ENCODE measurements at places on chromosomes 12 and 14.

- no peak for DNase-seq
Measured at GRCh38 chr12:125071456-125071855, 6.2 kb downstream of the AACS start.

- DNase-seq, result no peak
Measured at GRCh38 chr14:34409721-34410120, 52.3 kb downstream of the SPTSSA start.

- no peak for DNase-seq
Measured at GRCh38 chr12:113829212-113829611, 136.9 kb downstream of the RBM19 start.

GRCh38 chr12:25670076-25671055 is 117.3 kb upstream of the LMNTD1 start:
- DNase-seq, result peak; percentile 13

- no peak for DNase-seq
Measured at GRCh38 chr12:22234561-22234960, 99.9 kb downstream of the ST8SIA1 start.

DNA sequence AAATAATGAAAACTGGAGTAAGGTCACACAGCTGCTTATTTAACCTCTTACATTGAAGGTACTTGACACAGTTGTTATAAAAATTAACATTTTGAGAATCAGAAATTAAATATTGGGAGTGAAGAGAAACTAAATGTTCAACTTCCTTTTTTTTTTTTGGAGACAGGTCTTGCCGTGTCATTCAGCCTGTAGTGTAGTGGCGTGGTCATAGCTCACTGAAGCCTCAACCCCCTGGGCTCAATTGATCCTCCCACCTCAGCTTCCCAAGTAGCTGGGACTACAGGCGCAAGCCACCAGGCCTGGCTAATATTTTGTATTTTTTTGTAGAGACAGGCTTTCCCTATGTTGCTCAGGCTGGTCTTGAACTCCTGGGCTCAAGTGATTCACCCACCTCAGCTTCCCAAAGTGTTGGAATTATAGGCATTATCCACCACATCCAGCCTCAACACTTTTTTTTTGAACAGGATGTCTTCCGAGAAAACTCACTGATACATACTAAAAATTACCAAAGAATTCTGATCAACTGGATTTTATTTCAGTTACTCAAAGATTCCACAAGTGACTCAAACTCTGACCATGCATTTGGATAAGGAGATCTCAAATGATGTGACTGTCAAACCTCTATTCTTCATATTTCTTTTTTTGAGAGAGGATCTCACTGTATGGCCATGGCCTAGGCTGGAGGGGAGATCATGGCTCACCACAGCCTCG is 35.4 kb downstream of the SGPP1 start:
- no peak for DNase-seq

- no peak for DNase-seq
Measured at GRCh38 chr14:45716572-45716971, 463.6 kb upstream of the MIS18BP1 start.

DNA sequence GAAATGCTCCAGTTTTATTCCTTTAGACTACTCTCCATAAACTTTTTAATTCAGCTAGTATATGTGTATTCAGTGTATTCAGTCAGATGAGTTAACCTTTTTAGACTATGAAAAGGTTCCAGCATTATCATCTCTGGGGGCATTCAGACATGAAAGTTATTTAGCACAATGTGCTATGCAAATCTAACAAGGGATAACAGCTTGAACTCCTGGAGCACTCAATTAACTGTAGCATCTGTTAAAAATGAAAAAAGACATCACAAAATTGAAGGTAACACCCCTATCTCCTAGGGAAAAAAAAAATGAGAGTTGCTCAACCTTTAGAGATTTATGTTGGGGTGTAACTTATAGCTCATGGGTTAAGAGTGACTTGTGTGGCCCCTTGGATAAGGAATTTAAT is 211.5 kb downstream of the PHLDA1 start:
- DNase-seq, result no peak

DNA sequence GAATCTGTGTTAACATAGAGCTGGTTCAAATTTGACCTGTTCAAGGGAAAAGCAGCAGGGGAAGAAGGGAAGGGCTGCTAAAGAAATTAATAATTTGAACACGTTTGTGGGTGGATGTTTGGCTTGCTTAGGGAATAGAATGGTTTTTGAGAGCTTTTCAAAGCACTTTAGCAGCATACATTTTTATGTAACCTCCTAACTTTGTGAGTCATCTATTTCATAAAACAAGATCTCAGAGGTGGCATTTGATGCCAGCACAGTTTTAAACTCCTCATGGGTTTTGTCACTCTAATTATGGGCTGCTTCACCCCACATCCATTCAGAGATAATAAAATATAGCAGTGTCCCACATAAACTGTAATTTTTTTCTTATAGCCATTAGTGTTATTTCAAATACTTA is 143.8 kb downstream of the ACSS3 start:
- DNase-seq, result no peak

DNA sequence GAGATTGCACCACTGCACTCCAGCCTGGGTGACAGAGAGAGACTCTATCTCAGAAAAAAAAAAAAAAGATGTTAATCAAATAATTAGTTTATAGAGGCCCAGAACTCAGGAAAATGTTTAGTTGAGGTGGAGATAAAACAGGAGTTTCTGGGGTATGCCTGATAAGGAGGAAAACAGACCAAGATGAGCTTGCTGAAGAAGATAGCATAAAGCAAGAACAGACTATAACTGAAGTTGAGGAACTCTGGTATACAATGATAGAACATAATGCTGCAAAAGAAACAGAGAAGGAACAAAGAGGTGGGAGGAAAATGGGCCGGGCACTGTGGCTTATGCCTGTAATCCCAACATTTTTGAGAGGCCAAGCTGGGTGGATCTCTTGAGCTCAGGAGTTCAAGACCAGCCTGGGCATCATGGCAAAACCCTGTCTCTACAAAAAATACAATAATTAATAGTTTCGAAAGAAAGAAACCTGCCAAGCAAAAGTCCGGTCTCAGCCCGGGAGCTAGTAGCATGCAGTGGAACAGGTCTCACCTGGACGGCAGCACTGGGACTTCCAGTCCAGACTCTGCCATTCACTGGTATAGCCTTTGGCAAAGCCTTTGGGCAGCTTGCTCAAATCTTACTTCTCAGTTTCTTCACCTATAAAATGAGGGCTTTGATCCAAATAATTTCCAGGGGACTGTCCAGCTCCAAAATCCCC is 25.4 kb downstream of the SLC35E3 start:
- no peak for DNase-seq

GRCh38 chr12:64088431-64089349 is 133.4 kb downstream of the KICS2 start:
- DNase-seq, result peak; percentile 94

DNA sequence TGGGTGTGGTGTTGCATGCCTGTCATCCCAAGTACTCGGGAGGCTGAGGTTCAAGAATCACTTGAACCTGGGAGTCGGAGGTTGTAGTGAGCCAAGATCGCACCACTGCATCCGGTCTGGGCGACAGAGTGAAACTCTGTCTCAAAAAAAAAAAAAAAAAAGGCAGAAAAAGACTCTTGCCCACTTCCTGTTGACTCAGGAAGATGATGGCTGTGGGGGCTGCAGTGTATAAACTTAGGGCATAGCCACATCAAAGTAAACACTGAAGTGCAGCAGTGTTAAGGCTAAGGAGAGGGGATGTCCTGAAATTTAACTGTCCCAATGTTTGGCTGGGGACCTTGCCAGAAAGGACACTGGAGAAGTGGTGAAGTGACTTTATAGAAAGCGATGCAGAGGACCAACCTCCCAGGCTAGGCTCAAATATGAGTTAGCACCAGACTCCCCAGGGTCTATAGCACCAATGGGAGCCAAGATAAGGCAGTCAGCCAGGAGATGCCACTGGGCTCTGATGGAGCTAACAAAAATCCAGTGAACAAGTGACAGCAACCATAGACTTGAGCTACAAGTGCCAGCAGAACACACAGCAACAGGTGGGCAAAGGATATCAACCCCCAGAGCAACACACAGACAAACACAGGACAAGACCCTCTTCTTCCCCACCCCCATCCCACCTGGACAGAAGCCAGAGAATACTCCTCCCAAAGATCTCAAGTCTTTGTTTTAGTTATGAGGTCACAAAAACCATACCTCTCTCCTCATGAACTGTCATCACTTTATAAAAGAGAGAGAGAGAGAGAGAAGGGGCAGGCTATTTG is 28.0 kb downstream of the NELL2 start:
- no peak for DNase-seq
